ENCODE measurements at places on chromosomes 5 and 9. TPM values are rescaled to one million over a fixed set of nuclear protein-coding genes. Genes with fewer than 3 reads are reported as not detected.

DNA sequence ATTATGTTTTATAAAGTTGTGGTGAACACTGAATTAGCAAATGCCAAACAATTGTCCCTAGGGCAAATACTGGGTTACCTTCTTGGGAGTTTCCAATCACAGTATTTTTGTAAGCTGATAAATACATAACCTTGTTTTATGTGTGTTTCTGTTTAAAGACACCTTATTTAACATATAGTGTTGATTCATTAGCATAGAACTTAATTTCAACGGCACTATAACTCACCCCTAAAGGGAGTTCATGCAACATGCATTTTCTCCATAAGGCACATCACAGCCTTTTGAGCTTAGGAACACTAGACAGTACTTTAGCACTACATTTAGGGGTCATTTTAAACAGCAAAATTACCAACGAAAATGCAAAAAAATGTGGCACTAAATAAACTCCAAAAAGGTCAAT lies 74.2 kb upstream of the TYRP1 start:
- DNase-seq = no peak

GRCh38 chr5:10343486-10343885 lies 10.0 kb upstream of the MARCHF6 start:
- DNase-seq = peak; percentile 52

DNA sequence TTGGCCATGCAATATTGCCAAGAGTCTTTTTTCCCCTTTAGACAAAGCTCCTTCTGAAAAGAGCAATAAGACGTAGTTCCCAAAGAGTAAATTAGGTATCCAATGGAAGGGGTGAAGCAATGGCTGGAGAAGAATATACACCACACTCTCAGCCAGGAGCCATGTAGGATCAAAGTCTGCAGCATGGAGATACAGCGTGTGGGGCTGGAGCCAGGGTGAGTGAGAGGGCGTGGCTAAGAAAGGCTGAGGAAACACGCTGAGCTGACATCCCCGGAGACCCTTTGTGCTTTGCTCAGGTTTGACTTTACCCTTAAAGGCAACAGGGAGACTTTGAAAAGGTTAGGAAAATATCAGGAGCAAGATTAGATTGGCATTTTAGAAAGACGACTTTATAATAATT lies 87.1 kb upstream of the ELL2 start:
- no peak for DNase-seq

The ACOT12 gene
- total RNA-seq = not detected

The NMUR2 gene
- total RNA-seq = not detected

- DNase-seq = no peak
Observed at GRCh38 chr5:38373743-38374142, 115.4 kb downstream of the EGFLAM start.

GRCh38 chr9:94864862-94865509 lies 138.5 kb downstream of the AOPEP start:
- peak; percentile 28 for DNase-seq

GRCh38 chr5:3605298-3606010 lies 9.8 kb downstream of the IRX1 start:
- peak; percentile 44 for DNase-seq

DNA sequence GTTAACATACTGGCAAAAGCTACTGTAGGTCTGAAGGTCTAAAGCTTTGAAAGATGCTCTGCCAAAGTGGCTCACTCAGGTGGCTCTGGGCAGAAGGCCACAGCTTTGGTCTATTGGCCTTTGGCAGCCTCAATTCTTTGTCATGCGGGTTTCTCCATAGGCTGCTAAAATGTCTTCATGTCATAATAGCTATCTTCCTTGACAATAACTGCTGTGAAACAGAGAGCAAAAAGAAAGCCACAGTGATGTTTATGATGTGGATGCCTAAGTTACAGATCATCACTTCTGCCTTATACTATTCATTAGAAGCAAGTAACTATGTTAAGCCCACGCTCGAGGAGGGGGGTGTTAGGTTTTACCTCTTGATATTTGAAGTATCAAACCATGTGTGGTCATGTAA lies 906.1 kb upstream of the CDH9 start:
- no peak for DNase-seq

GRCh38 chr5:27810458-27810857 lies 772.1 kb upstream of the CDH9 start:
- no peak for DNase-seq

DNA sequence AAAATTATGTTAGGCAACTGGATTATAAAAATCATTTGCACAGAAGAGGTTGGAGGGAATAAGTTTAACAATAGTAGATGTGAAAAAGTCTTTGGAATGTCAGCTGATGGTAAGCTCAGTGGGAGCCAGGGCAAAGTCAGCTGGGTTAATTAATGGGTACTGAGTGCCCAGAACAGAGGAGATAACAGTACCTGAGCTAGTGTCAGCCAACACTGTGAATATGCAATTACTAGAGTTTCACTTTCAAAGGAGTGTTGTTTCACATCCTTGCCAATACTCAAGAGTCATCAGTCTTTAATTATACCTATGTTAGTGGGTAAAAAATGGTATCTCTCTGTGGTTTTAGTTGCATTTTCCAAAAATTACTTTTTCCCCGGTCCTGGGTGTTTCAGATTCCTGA lies 135.1 kb downstream of the KIF4B start:
- DNase-seq = no peak

- peak; percentile 57 for DNase-seq
Observed at GRCh38 chr9:79735023-79735779, 163.4 kb downstream of the TLE4 start.

The NR4A3 gene
- 1.4 TPM for total RNA-seq

The ADAMTS12 gene
- total RNA-seq = 10.1 TPM

DNA sequence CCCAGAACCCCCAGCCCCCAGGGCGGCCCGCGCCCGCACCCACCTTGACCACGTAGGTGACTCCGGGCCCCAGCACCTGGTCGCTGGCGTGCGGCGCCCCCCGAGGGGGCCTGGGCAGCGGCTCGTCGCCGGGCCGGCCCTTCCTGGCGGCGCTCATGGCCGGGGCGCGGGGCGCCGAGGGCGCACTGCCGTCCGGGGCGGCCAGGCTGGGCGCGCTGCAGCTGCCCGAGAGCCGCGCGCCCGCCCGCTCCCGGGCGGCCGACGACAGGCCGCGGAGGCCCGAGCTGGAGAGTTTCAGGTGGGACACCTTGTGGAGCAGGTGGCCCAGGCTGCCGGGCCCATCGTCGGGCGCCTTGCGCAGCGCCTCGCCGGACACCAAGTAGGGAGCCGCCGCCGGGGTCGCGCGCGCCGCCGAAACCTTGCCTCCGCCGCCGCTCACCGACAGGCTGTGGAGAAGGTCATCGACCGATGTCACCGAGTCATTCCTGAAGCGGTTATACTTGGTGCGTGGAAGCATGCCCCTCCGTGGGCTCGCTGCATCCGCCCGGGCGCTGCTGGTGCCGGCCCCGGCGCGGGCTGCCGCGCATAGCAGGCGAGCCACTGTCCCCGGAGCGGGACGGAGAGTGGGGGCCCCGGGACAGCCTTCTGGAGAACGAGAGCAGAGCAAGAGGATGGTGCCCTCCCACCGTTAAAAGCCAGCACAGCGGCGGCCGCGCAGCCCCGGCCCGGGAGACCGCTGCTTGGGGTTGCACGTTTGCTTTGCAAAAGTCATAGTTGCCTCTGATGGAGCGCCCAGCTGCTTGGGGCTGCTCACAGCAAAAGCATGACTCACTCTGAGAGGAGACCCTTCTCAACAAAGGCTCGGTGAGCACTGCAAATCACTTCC lies at the start of gene SHC3:
Gene SHC3 (minus strand): TSS at position 875 of the 886 bp plus-strand sequence. CDS start 358 bp downstream, at position 517.
- DNase-seq = peak; percentile 38

GRCh38 chr5:167561796-167562195 lies 729.6 kb upstream of the WWC1 start:
- no peak for DNase-seq

- peak; percentile 91 for DNase-seq
Observed at GRCh38 chr5:61332851-61333320, 828 bp downstream of the ZSWIM6 start.

The DUSP1 gene
- 459 TPM for total RNA-seq

Data from GM23248 (cell line).